GM12892 (cell line): ENCODE measurements at places on chromosomes 12 and 14.

DNA sequence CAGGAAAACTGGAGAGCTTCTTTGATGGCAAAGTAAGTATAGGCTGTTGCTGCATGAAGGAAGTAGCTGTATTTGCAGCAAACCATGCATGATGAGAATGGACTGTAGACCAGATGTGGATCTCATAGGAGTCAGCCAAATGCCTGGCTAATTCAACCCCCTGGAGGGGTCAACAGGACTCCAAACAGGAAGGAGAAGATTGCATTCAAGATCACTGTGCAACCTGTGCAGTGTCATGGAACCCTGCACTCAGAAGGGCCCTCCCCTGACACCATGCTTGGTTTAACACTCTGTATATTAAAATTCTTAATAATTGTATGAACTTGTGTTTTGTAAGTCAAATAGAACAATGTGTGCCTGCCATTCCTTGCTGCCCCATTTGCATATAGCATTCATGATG lies 225.1 kb upstream of the FSCB start:
- DNase-seq = no peak

GRCh38 chr12:12881151-12881909 lies 10.0 kb upstream of the GPRC5A start:
- DNase-seq = no peak

DNA sequence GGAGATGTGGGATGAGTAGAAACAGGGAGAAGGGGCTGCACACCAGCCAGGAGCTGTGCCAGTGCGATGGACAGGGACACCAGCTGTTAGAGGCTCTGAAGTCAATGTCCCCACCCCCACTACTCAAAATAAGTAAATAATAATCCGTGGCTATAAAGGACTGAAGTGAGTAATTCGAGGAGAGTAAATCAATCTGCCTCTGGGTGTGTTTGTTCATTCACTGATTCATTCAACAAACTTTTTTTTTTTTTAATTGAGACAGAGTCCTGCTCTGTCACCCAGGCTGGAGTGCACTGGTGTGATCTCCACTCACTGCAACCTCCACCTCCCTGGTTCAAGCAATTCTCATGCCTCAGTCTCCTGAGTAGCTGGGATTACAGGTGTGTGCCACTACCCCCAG lies 363.6 kb downstream of the TMEM132D start:
- DNase-seq = no peak

DNA sequence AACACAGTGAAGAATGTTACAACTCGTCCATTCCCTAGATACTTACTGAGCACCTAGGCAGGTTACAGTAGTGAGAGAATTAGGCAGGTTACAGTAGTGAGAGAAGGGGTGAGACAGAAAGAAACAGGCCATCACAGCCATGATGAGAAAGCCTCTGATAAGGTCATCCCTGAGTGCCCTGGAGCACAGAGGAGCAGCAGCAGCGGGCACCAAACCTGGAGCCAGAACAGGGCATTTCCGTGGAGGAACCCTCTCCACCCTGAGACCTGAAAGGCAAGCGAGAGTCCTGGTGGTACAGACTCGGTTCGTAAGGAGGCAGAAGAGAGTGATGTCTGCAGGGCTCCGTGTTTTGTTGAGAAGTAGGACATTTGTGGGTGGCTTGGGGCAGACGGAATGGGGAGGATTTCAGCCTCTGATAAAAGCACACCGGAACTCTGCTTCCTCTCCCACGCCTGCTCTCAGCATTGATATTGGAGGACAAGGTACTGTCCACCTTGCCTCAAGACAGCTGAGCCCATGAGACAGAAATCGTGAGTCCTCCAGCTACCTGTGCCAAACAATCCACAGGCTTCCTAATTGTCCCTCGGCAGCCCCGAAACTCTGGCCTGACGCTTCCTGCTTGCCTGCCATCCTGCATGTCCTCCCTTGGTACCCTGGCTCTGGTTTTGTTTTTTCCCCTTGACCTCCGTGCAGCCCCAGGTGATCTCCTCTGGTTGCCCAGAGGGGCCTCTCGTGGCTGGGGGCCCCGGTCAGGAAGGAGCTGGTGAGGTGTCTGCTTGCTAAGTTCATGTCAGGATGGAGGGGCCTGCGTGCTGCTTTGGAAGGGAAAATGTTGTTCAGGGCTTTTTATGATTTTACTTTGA lies 136.1 kb downstream of the GCH1 start:
- no peak for DNase-seq

DNA sequence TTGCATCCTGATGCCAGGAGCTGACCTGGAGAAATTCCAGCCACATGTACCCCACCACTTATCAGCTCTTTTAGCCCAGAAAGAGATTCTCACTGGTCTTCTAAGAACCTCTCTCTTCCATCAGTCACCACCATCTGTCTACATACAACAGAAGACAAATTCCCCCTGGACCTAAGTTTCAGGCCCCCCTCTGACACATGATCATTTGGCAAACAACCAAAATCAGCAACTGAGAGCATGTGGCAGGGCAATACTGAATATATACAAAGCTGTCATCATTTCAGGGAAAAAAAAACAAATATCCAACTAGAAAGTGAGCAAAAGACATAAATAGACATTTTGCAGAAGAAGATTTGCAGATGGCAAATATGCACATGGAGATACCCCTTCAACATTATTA lies 180.2 kb downstream of the FOXN3 start:
- no peak for DNase-seq

DNA sequence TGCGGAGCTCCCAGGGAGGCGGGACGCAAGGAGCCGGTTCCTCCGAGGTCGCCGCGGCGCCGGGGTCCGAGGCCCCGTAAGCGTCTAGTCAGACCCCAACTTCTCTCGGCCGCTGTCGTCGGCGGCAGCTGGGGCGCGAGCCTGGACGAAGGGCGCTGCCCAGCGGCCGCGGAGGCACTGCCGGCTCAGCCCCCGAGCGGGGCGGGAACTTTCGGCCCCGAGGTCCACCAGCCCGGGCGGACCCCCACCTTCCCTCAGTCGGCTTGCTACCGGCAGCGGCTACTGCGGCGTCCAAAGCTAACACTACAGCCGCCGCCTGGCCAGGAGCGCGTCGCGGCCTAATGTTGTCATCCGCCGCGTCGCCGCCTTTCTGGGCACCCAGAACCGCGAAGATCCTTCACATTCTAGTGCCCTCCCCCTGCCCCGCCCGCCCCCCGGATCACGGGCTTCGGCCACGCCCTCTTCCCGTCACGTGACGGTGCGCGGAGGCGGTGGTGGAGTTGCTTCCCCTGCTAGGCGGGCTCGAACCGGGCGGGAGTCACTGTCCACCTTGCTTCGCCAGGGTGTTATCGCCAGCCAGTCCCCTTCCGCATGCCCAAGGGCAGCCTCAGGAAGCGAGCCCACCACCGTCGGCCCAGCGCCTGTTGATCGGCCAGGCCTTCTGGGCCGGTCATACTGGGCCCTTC lies at the start of gene OSBPL8:
Gene OSBPL8 (minus strand): TSS at position 372 of the 686 bp plus-strand sequence. CDS start 72,220 bp downstream, outside the sequence.
- peak; percentile 67 for DNase-seq

DNA sequence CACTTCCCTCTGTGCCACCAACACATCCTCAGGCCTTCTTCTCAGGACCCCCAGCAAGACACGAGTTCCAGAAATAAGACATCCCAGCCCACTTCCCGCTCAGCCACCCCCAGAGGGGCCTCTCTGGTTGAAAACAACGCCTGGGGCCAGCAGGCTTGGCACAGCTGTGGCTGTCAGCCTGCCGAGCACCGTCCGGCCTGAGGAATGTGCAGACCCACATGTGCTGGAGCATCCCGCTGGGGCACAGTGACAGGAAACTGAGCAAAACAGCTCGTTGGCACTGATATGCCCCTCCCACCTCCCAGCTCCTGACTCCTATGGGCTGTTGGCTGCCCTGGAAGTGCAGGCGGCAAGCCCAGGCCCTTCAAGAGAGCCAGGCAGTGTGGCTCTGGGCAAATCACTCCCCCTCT lies 1.4 kb downstream of the SYNE3 start:
- no peak for DNase-seq

DNA sequence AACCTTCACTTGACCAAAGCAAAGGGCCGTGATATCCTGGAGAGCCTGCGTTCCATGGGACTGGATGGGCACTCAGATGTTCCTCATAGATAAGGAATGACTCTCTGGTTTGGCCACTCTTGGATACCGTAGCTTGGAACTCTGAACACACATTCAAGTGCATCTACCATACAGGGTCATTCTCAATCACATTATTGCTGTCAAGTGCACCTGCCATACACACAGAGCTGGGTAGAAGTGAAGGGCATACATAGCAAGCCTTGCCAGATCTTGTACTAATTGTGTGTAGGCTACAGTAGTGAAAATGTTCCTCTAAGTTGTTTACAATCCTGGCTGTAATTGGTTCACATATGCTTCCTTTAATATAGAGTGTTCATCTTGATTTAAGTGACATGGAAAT lies 58.3 kb downstream of the PELI2 start:
- no peak for DNase-seq

DNA sequence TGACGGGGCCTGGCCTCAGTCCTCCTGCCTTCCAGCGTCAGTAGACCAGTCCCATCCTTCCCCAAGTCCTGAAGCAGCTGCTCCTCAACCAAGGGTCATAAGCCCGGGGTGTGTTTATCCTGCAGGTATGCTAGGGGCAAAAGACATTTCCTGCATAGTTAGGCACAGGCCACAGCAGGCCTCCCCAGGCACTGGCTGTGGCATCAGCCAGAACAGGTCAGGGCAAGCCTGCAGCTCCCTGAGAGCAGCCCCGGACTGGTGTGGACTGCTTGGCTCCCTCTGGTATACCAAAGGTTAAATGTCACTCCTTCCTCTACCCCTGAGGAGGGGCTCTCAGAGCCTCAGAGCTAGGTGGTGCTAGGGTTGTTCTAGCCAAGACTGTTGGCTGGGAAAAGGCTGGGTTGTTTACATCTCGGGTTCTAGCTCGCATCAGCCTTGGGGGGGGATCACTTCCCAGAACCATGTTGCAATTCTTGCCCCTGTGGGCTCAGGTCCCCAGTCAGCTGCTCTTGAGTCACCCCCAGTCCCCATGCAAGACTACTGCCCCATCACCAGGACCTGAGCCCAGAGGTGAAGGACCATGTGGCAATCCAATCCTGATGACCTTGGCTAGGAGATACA lies 2.9 kb downstream of the MMP14 start:
- no peak for DNase-seq

- DNase-seq = no peak
Measured at GRCh38 chr12:6292606-6293005, 17.9 kb upstream of the PLEKHG6 start.

DNA sequence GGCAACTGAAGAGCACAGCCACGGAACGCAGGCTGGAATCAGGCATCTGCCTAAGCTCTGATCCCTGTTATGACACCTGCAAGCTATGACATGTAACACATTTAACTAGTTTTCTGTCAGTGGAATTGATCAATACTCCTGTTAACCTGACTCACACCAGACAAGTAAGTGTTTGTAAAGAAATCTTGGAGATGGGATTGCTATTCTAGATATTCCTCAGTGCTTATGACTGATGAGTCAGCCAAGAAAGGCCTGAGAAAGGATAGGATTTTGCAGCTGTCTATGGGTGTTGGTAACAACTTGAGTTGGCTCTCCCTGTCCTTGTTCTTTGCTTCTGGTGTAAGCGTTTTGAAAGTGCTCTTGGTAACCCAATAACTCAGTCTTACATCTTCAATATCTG lies 110.5 kb downstream of the GPR135 start:
- DNase-seq = no peak

- no peak for DNase-seq
Measured at GRCh38 chr14:45070215-45070614, 13.7 kb upstream of the PRPF39 start.

DNA sequence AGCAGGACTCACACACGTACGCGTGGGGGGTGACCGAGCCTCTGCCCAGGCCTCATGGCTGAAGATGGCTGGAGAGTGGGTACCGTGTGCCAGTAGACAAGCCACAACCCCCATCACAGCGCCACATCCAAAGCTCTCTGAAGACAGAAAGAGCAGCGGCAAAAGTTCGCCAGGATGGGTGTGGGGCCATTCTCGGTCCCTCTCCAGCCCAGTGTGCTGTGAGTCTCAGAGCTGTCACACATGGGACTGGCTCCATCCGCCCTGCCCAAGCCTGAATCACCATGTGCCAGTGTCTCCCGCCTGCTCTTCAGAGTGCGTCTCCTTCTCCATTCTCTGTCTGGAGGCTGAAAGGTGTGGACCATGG lies 5.7 kb downstream of the TMEM179 start:
- no peak for DNase-seq

- no peak for DNase-seq
Measured at GRCh38 chr12:49482095-49483051, 56.5 kb upstream of the KCNH3 start.

- DNase-seq = no peak
Measured at GRCh38 chr14:38189930-38190726, 17.6 kb upstream of the SSTR1 start.

DNA sequence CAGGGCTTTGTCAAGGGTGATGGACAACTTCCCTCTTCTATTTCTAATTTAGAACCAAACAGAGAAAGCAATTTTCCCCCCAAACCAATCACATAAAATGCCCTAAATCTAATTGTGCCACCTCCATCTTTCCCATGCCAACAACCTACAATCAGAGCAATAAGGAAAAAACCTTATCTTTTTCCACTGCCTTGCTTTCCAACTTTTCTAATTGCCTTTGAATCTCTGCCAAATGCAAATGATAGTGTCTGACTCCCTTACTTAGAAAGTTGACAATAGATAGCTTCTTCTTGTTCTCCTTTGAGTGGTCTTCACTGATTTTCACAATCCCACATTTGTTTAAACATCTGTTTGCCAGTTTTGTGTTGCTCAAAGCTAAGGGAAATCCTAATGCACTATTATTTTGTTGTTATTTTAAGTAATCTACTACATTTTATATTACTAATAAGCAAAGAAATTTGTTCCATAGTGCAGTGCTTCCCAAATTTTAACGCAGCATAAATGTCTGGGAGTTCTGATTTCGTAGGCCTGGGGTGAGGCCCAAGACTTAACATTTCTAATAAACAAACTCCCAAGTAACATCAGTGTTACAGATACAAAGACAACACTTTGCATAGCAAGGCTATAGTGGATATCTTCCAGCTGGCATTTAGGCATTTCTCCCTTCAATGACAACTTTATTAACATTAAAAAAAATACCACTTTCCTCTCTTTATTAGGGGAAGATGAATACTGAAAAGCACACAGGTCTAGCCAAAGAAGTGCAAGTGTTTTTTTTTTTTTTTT lies 696.3 kb upstream of the USP15 start:
- DNase-seq = no peak

DNA sequence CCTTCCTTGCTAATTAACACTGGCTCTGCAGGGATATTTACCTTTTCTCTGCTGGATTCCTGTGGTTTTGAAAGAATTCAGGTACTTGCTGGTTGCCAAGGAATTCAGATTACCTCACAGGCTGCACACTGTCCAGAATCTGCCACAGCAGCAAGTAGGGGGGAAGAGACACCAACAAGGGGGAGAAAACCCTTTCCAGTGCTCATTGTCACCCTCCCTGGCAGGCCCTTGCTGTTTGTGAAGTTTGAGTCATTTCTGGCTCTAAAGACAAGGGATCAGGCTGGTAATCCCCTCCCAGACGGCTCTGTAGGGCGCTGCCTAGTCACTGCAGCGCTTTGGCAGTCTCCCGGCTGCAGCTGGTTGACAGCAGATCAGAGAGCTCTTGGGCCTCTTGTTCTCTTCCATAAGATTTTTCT lies 50.8 kb downstream of the TTLL5 start:
- DNase-seq = no peak

- DNase-seq = no peak
Measured at GRCh38 chr14:56145965-56146364, 27.8 kb downstream of the PELI2 start.

- DNase-seq = no peak
Measured at GRCh38 chr14:50605766-50606165, 45.8 kb downstream of the ATL1 start.

- DNase-seq = no peak
Measured at GRCh38 chr14:94864387-94865195, 94.7 kb upstream of the GSC start.

GRCh38 chr12:24852420-24852819 lies 96.5 kb downstream of the BCAT1 start:
- DNase-seq = no peak
